ENCODE measurements at places on chromosomes 16 and 17.

GRCh38 chr17:32798938-32799337, 78.0 kb downstream of the MYO1D start:
- DNase-seq: no peak

GRCh38 chr16:12262454-12263180, 286.1 kb downstream of the SNX29 start:
- DNase-seq: no peak

GRCh38 chr16:14329727-14330350, 258.7 kb downstream of the MRTFB start:
- no peak for DNase-seq

DNA sequence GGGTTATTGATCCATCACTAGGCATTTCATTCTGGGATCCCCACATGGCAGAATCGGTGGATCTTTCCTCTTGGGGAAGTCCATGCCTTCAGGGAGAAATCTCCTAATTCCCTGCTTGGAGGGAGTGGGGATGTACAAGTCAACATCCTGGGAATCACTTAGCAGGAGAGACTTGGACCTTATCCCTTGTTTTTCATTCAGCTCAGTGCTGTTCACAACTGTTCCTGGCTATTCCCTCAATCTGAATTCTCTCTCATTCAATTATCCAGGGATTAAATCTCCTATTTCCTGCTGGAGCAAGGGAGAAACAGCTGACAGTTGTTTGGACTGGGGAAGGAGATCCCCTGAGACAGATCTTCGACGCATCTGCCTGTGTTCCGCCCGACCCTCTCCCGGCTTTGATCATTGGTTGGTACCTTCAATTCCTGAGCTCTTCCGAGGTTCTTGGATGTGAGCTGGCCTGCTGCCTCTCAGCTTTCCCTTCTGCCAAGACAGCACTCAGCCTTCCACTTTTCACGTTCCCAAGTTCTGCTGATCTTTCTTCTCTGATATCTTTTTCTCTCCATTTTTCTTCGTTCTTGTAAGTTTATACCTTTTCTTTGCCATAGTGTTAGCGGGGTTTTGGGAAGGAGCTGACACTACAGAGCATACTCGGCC, 115.4 kb upstream of the GNAO1 start:
- no peak for DNase-seq

GRCh38 chr16:84898447-84898846, 78.7 kb downstream of the CRISPLD2 start:
- DNase-seq: peak; percentile 38

- DNase-seq: peak; percentile 74
These were observed 516 bp downstream of the SLC16A6 start for GRCh38 chr17:68290268-68290954.

DNA sequence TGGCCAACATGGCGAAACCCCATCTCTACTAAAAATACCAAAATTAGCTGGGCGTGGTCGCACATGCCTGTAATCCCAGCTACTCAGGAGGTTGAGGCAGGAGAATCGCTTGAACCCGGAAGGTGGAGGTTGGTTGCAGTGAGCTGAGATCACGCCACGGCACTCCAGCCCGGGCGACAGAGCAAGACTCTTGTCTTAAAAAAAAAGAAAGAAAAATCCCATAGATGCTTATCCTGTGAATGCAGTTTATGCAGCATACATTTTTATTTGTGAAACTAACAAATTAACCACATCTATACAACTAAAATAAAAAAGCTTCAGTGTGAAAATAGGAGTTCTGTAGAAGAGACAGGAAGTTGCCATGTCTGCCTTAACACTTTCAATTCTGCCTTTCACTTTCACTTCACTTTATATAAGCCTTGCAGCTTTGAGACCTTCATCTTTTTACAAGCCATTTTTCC, 7.1 kb downstream of the IGSF6 start:
- DNase-seq: peak; percentile 52

- DNase-seq: no peak
These were observed 213.1 kb downstream of the CEP112 start for GRCh38 chr17:65978871-65979270.

- DNase-seq: no peak
These were observed 52.6 kb downstream of the RAB11FIP4 start for GRCh38 chr17:31444026-31444425.

Data from suppressor macrophage (primary cell).